ENCODE measurements at places on chromosomes 2 and 18.
A peak's percentile ranks its signal among the peaks of the same experiment; 100 is the strongest.

GRCh38 chr2:205683502-205684367, 1.4 kb downstream of the NRP2 start:
- DNase-seq: no peak
- H3K27me3 ChIP-seq: peaks cover 63% of the 10 kb centered on the region
- H3K27ac ChIP-seq: no peak overlapping the region
- H3K36me3 ChIP-seq: no peaks in the 10 kb centered on the region

GRCh38 chr2:218023636-218024035, 20.8 kb upstream of the TNS1 start:
- no peaks in the 10 kb centered on the region for H3K27me3 ChIP-seq
- no peak for DNase-seq
- no peaks in the 10 kb centered on the region for H3K36me3 ChIP-seq
- H3K4me1 ChIP-seq: peaks cover 7% of the 10 kb centered on the region
- no peak overlapping the region for H3K27ac ChIP-seq

- no peak overlapping the region for H3K27ac ChIP-seq
- peaks cover 71% of the 10 kb centered on the region for H3K4me1 ChIP-seq
- H3K27me3 ChIP-seq: no peaks in the 10 kb centered on the region
- peak overlapping the region; percentile 55 for H3K4me3 ChIP-seq
Observed at GRCh38 chr2:138515092-138515491, 13.5 kb downstream of the SPOPL start.

GRCh38 chr2:160934263-160934662, 226.0 kb upstream of the TANK start:
- H3K27me3 ChIP-seq: peaks cover 6% of the 10 kb centered on the region
- no peak for DNase-seq
- no peaks in the 10 kb centered on the region for H3K36me3 ChIP-seq
- no peak overlapping the region for H3K27ac ChIP-seq
- peaks cover under 1% of the 10 kb centered on the region for H3K4me1 ChIP-seq
- H3K4me3 ChIP-seq: no peak overlapping the region

- DNase-seq: no peak
- H3K27me3 ChIP-seq: peaks cover 11% of the 10 kb centered on the region
- no peaks in the 10 kb centered on the region for H3K36me3 ChIP-seq
- no peaks in the 10 kb centered on the region for H3K4me1 ChIP-seq
- no peak overlapping the region for H3K27ac ChIP-seq
- no peak overlapping the region for H3K4me3 ChIP-seq
Observed at GRCh38 chr2:108941161-108941665, 47.8 kb downstream of the EDAR start.

- H3K4me1 ChIP-seq: no peaks in the 10 kb centered on the region
- peaks cover 37% of the 10 kb centered on the region for H3K27me3 ChIP-seq
- no peak overlapping the region for H3K4me3 ChIP-seq
- no peak for DNase-seq
Observed at GRCh38 chr2:178204977-178205376, 10.7 kb downstream of the OSBPL6 start.

DNA sequence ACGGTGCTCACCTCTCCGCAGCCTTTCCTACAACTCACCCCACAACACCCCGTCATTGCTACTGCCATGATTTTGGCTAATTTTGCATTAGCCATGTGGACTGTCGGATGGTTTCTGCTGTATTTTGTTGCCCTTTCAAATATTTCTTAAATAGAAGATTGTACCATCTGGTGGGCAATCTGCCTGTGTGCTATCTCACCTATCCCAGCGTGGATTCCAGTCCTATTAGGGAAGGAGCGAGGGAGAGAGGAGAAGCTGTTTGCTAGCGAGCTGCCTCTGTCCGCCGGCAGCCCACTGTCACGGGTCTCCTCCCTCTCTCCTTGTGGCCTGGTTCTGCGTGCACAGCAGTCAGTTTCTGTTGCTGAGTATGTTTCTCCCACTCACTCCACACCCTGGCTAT, 336.2 kb downstream of the TXNL1 start:
- H3K27me3 ChIP-seq: no peaks in the 10 kb centered on the region
- H3K27ac ChIP-seq: no peak overlapping the region
- H3K4me3 ChIP-seq: no peak overlapping the region
- no peak for DNase-seq

DNA sequence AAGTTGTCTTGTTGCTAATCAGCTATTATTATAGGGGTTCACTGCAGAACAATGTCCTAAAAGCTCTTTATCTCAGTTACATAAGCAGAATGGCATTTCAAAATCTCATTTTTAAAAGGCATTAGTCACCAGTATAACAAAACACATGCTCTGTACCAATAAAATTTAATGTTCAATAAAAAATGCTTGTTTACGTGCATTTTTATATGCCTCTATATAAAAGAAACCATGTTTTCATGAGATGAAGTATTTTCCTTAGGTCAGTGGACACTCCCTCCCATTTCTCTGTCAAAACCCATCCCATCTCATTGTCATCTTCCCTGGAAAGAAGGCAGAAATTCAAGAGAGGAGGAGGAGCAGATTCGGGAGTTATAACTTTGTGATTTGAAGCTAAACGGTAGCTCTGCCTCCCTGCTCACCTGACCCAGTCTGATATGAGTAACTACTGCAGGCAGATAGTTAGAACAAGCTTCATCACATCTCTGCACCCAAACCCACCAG, 231.9 kb upstream of the SIX2 start:
- no peak for DNase-seq
- H3K27ac ChIP-seq: no peak overlapping the region
- H3K36me3 ChIP-seq: no peaks in the 10 kb centered on the region
- peaks cover 15% of the 10 kb centered on the region for H3K4me1 ChIP-seq
- peaks cover 7% of the 10 kb centered on the region for H3K27me3 ChIP-seq

- no peaks in the 10 kb centered on the region for H3K4me1 ChIP-seq
- H3K36me3 ChIP-seq: no peaks in the 10 kb centered on the region
- H3K4me3 ChIP-seq: no peak overlapping the region
- no peak for DNase-seq
- peaks cover 5% of the 10 kb centered on the region for H3K27me3 ChIP-seq
Observed at GRCh38 chr2:191869781-191870180, 22.9 kb upstream of the CAVIN2 start.

DNA sequence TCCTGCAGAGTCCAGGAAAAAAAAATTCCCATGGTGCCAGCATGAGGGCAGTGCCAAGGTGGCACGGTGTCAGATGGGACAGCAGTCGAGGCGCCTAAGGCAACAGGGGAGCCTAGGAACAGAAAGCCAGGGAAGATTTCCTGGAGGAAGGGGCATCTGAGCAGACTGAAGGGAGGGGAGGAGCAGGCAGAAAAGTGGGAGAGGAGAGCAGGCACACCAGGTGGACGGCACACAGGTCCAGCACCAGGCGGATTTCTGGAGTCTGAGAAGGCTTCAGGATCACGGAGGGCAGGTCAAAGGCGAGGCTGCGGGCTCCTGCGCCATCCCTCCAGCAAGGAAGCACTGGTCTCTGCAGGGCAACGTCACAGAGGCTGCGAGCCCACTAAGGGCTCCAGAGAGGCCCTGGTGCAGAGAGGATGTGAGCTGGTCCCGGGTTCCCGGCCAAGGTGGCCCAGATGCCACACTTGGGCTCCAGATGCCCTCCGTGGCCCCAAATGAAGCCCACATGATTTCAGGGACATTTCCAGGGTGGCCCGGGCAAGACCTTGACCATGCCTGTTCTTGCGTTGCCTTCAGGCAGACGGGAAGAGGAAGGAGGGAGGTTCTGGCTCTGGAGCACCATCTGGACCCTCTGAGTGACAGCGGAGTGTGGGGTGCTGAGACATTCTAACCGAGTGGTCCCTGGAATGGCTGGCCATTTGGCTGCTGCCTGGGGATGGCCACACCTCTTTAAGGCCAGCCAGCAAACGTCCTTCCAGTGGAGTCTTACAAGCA, 4.1 kb downstream of the HS6ST1 start:
- peak overlapping the region; percentile 35 for H3K4me3 ChIP-seq
- DNase-seq: no peak
- H3K27ac ChIP-seq: no peak overlapping the region
- H3K36me3 ChIP-seq: no peaks in the 10 kb centered on the region
- H3K4me1 ChIP-seq: peaks cover 44% of the 10 kb centered on the region

- no peak for DNase-seq
- no peaks in the 10 kb centered on the region for H3K4me1 ChIP-seq
- no peak overlapping the region for H3K4me3 ChIP-seq
Observed at GRCh38 chr18:22470248-22471235, 52.8 kb upstream of the CTAGE1 start.

GRCh38 chr2:103809941-103810441, 1043.9 kb upstream of the POU3F3 start:
- DNase-seq: no peak
- H3K4me1 ChIP-seq: no peaks in the 10 kb centered on the region
- no peak overlapping the region for H3K4me3 ChIP-seq
- no peaks in the 10 kb centered on the region for H3K36me3 ChIP-seq
- H3K27ac ChIP-seq: no peak overlapping the region
- H3K27me3 ChIP-seq: no peaks in the 10 kb centered on the region

DNA sequence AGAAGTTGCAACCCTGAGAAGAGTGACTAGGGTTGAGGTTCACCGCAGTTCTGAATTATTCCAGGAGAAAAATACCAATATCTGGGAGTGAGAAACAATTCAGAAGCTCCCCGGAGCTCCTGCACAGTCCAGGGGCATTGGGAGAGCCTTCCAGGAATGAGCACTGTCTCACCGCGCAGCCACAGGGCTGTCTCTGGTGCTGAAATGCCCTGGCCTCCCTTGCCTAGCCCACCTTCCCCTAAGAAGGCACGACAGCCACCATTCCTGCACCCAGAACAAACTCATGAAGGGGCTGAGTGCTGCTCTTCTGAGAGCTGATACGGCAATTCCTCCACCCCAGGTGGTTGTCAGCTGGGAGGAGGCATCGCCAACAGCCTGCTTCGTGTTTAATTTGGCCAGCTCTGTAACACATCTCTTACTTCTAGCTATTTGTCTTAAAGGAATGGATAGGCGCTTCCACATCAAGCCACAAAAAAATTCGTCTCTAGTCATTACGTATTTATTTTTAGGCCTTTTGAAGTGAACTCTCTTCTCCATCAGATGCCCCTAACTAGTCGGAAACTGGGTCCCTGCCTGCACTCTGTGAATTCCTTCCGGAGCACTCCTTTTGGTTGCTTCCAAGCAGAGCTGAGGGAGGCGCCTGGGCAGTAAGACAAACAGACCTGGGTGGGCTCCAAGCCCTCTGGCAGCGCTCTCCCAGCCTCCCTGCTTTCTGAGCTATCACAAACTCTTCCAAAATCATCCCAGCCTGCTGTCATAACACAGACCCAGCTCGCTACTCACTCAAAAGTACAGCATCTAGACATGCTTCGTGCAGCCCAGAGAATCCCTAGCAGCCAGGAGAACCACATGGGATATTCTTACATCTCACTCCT, 120.5 kb upstream of the CCDC68 start:
- no peak overlapping the region for H3K4me3 ChIP-seq
- DNase-seq: no peak
- H3K27ac ChIP-seq: no peak overlapping the region
- no peaks in the 10 kb centered on the region for H3K4me1 ChIP-seq

- no peak overlapping the region for H3K27ac ChIP-seq
- peaks cover 11% of the 10 kb centered on the region for H3K4me1 ChIP-seq
- peaks cover 25% of the 10 kb centered on the region for H3K36me3 ChIP-seq
- peaks cover 42% of the 10 kb centered on the region for H3K27me3 ChIP-seq
- no peak for DNase-seq
Observed at GRCh38 chr2:136766073-136766404, 694 bp downstream of the THSD7B start.

- H3K4me3 ChIP-seq: no peak overlapping the region
- H3K27me3 ChIP-seq: no peaks in the 10 kb centered on the region
- DNase-seq: no peak
- H3K4me1 ChIP-seq: no peaks in the 10 kb centered on the region
- H3K27ac ChIP-seq: no peak overlapping the region
- H3K36me3 ChIP-seq: no peaks in the 10 kb centered on the region
Observed at GRCh38 chr18:34543356-34543755, 166.7 kb upstream of the DTNA start.

- H3K36me3 ChIP-seq: no peaks in the 10 kb centered on the region
- H3K27ac ChIP-seq: peak overlapping the region; percentile 92
- H3K4me1 ChIP-seq: peaks cover 58% of the 10 kb centered on the region
Observed at GRCh38 chr18:50313031-50313607, 25.6 kb upstream of the CXXC1 start.

DNA sequence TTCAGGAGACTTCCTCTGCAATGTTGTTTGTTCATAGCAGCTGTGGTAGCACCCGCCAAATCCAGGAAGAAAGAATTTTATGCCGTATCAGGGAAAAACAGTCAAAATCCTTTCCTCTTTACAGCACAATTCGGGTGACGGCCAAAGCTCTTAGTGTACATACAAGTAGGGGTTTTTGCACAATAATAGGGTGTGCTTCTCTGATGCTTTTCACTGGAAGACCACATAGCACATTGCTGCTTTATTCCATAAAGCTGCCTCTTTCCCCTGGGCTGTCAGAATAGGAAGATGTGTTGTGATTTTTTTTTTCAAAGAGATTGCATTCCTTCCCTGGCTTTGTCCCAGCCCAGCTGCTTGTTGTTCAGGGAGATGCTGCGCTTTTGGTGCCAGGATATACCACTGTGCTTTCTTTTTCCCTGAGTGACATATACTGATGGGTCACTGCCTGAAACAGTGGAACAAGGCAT, 27.2 kb upstream of the LANCL1 start:
- DNase-seq: no peak
- no peak overlapping the region for H3K4me3 ChIP-seq
- H3K27me3 ChIP-seq: peaks cover 38% of the 10 kb centered on the region
- no peaks in the 10 kb centered on the region for H3K4me1 ChIP-seq

DNA sequence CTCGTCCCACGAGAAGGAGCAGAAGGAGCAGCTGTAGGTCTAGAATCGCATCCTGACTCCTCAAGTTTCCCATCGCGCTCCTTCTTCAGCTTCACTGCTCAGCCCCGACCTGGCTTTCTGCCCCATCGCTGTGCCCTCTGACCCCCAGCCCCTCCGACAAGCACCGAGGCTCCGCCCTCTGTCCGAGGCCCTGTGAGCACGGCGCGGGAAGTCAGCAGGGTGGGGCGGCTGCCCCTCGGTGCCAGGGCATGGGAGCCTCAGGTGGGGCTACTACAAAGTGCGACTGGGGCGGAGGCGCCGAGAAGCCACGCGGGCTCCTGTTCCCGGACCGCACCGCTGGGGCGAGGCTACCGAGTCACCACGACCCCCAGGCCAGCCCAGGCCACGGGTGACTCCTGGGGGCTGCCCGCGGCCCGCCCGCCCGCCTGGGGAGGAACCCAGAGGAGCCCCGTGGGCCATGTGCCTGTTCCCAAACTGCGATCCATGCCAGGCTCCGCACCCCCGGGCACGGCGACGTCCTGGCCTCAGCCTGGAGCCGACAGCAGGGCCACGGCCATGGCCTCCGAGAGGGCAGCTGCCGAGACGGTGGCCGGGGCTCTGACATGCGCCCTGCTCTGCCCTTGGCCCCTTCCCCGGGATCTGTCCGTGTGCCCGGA, 36.6 kb upstream of the ID2 start:
- H3K27me3 ChIP-seq: peaks cover 22% of the 10 kb centered on the region
- no peak overlapping the region for H3K4me3 ChIP-seq
- H3K27ac ChIP-seq: no peak overlapping the region
- DNase-seq: no peak

GRCh38 chr2:40030456-40030975, 251.5 kb upstream of the THUMPD2 start:
- no peak for DNase-seq
- H3K27ac ChIP-seq: no peak overlapping the region
- H3K27me3 ChIP-seq: no peaks in the 10 kb centered on the region
- H3K36me3 ChIP-seq: no peaks in the 10 kb centered on the region
- H3K4me3 ChIP-seq: no peak overlapping the region
- H3K4me1 ChIP-seq: peaks cover 6% of the 10 kb centered on the region

- no peaks in the 10 kb centered on the region for H3K4me1 ChIP-seq
- no peaks in the 10 kb centered on the region for H3K27me3 ChIP-seq
- H3K4me3 ChIP-seq: no peak overlapping the region
Observed at GRCh38 chr2:226234187-226234586, 565.4 kb downstream of the IRS1 start.

- peaks cover 17% of the 10 kb centered on the region for H3K27me3 ChIP-seq
- no peaks in the 10 kb centered on the region for H3K4me1 ChIP-seq
- H3K4me3 ChIP-seq: no peak overlapping the region
- peaks cover 7% of the 10 kb centered on the region for H3K36me3 ChIP-seq
- DNase-seq: no peak
Observed at GRCh38 chr2:239460780-239461179, 60.0 kb upstream of the HDAC4 start.

Data from naive B cell (primary cell).